Kidney epithelial cell (primary cell): ENCODE measurements at places on chromosomes 12 and 14. TPM values are rescaled to one million over a fixed set of nuclear protein-coding genes. Genes with fewer than 3 reads are reported as not detected.

Gene BCL2L14
- total RNA-seq, result not detected in 2 replicates

Gene DHRS1
- 44.9 and 48.5 TPM in 2 replicates for total RNA-seq

Gene RASSF8
- 27.1 and 35.3 TPM in 2 replicates for total RNA-seq

Gene ARMH4
- total RNA-seq, result 4.1 and 4.2 TPM in 2 replicates

Gene IL23A
- 30.9 and 33.6 TPM in 2 replicates for total RNA-seq

Gene ADAMTS20
- total RNA-seq, result 0.33 TPM in 1 of 2 replicates, not detected in the other

Gene KRT1
- not detected in 2 replicates for total RNA-seq

Gene MIPOL1
- total RNA-seq, result 7.1 and 11.2 TPM in 2 replicates

Gene GRIN2B
- 0.04 and 0.07 TPM in 2 replicates for total RNA-seq

Gene KERA
- not detected in 2 replicates for total RNA-seq

Gene KCNK10
- total RNA-seq, result 0.04 and 0.14 TPM in 2 replicates

Gene KRT72
- not detected in 2 replicates for total RNA-seq

Gene ZBTB25
- total RNA-seq, result 7.4 and 10.1 TPM in 2 replicates

Gene TPPP2
- total RNA-seq, result not detected in 2 replicates

Gene SYNDIG1L
- not detected in 2 replicates for total RNA-seq

Gene DLGAP5
- total RNA-seq, result 4.4 and 5.3 TPM in 2 replicates

Gene RILPL1
- total RNA-seq, result 10.2 and 12.1 TPM in 2 replicates

Gene ZBTB42
- total RNA-seq, result 8.4 and 13.8 TPM in 2 replicates

Gene CLEC4D
- total RNA-seq, result not detected in 2 replicates
